Neuronal stem cell (in vitro differentiated cells): ENCODE measurements at places on chromosomes 6 and 20.

DNA sequence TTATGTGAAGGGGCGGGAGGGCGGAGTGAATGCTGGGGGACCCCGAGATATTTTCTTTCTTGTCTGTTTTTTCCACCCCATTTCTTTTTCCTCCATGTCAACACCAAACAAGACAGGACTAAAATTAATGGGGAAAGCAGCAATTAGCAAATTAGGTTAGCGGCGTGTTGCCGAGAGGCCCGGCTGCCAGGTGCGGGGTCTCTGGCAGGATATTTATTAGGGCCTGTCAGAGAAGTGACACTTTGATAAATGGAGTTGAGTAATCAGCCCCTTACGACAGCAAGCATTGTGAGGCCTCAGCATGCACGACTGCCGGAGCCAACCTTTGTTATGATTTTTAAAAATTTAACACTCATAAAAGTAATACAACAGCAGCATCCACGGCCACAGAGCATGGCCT is 193.8 kb downstream of the DHX35 start:
- DNase-seq = no peak

DNA sequence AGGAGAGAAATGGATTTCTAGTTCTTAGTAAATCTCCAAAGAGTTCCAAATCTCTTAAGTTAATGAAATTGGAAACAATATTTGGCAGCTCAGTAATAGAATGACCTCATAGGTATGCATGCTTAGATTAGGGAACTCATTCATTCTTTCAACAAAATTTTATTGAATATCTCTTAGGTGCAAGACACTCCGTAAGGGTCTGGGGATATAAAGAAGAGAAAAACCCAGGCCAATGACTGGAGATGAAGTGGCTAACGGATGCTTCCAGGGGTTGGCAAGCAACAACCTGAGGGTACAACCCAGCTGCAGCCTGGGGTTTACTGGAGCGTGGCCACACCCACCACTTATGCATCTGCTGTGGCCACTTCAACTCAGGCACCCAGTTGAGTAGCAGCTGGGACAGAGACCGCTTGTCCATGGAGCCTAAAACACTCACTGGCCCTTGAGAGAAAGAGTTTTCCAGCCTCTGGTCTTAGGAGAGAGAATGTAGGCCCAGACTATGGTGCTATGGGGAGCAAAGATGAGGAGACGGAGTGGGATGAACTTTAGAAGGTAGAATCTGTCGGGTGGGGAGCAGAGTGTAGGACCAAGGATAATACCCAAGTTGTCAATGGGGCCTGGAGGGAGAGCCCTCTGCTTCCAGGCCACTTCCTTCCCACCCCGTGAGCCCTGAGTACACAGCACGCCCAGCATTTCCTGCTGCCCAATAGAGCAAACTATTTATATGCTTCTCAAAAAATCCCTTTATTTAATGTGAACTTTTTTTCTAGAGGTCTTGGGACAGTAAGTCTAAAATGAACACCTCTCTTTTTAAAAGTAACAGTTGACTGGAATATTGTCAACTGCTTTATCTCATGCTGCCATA is 46.8 kb upstream of the PXDC1 start:
- DNase-seq = no peak

DNA sequence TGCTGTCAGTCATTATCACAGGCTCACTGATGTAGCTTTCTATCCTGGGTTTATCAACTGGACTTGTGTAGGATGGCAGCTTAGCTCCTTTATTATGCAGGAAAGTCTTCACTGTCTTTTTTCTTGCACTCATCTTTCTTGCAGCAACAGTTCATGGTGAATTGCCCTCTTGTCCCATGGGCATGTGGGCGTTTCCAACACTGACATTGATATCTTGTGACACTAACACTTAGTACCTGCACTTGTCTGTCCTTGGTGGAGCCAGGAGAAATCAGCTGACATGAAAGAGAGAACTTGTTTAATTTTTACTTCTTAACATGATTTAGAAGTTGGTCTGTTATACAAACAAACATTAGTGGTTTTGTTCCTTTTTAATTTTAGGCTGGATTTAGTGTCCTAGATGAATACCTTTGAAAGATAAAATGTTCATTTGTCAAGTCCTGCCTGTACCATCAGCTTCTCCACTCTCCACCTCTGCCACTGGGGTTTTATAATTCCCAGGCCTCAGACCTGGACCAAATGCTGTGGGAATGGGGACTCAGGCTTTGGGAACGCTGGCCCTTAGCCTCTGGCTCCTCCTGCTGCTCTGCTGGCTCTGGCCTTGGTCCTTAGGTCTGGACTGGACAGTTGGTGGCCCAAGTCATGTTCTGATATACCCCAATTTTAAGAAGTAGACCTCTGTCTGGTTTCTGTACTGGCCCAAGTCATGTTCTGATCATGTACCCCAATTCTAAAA is 161.0 kb upstream of the LAMP5 start:
- DNase-seq = no peak

DNA sequence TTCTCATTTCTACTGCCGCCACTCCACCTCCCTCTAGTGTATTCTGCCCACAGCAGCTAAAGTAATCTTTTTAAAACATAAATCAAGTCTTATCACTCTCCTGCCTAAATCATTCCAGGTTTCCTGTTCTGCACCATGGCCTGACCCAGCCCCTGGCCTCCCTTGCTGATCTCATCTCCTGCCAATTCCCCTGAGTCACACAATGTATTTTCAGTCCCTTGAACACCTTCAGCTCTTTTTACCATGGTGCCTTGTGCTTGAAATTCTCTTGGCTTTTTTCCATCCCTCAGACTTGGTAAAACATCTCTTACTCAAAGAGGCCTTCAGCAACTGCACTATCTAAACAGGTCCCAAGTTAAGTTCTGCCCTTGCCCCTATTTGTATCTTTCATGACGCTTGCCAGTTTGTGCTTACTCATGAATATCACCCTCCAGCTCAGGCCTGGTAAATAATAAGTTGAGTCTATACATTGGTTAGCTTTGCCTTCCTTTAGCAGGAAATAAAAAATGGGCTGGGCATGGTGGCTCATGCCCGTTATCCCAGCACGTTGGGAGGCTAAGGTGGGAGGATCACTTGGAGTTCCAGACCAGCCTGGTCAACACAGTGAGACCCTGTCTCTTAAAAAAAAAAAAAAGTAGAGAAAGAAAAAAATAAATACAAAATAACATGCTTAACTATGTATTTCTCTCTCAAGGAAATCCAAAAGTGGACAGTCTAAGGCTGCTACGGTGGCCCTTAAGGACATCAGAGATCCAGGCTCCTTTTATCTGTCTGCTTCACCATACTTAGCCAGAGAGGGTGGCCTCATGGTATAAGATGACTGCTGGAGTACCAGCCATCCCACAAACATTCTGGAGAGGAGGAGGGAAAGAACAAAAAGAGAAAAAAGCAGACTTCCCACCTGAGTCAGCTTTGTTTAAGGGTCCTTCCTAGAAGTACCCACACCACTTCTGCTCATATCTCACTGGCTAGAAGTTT is 62.2 kb downstream of the ARFGEF2 start:
- DNase-seq = no peak

- no peak for DNase-seq
Observed at GRCh38 chr6:113451049-113451448, 406.1 kb upstream of the MARCKS start.

GRCh38 chr6:123784330-123784729 is 19.3 kb upstream of the NKAIN2 start:
- no peak for DNase-seq

GRCh38 chr6:57137350-57137749 is 34.8 kb upstream of the BAG2 start:
- no peak for DNase-seq

- DNase-seq = no peak
Observed at GRCh38 chr6:69232496-69232895, 564.3 kb downstream of the LMBRD1 start.

GRCh38 chr20:12028771-12029170 is 111.1 kb downstream of the BTBD3 start:
- DNase-seq = no peak

- no peak for DNase-seq
Observed at GRCh38 chr6:135088818-135089809, 34.5 kb upstream of the HBS1L start.

DNA sequence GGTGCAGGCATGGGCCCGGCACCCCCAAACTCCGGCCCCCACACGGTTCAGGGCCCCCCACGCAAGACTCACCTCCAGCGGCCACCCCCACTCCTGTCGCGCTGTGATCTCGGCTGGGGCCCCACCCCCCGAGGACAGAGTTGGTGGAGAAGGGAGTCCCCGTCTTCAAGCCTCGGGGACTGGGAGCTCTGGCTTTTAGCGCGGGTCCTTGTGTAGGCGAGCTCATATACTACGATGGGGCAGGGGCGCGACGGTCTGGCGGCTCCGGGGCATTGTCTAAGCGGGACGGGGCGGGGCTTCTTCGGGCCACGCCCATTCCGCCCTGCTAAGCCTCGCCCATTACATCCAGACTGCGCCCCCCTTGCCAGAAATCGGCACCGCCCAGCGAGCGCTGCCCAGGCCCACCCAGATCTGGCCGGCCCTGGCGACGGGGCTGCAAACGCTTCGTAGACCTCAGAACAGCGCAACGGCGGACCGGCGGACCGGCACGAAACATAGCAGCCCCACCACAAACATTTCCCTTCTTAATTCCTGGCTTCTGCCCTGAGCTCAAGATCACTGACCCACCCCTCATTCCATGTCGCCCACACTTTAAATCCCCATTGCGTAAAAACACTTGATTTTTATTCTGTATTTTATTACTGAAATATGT is 1.0 kb upstream of the DDAH2 start:
- DNase-seq = peak; percentile 93

DNA sequence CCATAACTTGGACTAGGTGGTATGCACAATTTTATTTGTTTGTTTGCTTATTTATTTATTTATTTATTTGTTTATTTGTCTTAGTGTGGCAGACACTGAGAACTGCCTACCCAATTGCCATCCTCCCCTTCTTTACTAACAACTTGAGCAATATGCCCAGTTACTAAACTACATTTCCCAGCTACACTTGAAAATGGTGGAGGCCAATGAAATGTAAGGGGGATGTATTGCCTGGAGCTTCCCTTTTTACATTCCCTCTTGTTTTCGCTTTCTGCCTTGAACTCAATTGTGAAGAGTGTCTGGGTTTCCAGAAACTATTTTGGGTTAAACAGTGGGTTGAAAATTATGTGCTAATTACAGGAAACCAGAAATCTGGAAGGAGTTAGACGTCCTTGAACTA is 152.7 kb upstream of the FKBP1C start:
- no peak for DNase-seq

DNA sequence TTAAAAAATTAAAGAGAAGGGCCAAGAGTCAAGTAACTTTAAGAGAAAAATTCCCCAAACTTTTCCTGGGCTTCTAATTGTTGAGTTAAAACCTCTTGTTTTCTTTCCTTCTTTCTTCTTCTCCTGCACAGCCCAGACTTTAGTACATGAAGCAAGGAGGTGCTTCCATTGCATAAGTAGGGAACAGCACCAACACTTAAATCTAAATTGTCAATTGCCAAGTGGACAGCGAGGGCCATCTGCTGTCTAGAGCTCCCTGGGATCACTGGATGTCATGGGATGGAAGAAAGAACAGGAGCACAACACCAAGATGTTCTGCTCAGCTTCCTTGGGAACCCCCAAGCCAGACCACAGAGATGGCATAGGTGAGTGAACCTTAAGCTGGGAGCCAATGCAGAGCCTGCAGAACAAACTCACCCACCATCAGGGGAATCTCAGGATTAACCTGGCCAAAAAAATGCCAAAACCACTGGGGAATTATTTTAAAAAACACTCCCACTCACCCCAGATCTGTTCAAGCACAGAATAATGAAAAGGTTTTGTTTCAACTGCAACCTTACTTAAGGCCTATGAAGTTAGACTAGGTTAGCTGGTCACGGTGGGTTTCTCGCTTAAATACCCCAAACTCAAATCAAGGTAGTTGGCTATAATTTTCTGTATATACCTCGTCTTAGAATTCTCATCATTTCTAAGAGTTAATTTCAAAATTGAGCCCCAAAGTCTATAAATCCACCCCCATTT is 67.8 kb downstream of the TNFRSF21 start:
- no peak for DNase-seq

- DNase-seq = no peak
Observed at GRCh38 chr6:155317186-155317585, 2.9 kb upstream of the TFB1M start.

- DNase-seq = no peak
Observed at GRCh38 chr6:26064619-26065257, 22.5 kb upstream of the HFE start.

- no peak for DNase-seq
Observed at GRCh38 chr6:35388772-35389352, 46.5 kb downstream of the PPARD start.

DNA sequence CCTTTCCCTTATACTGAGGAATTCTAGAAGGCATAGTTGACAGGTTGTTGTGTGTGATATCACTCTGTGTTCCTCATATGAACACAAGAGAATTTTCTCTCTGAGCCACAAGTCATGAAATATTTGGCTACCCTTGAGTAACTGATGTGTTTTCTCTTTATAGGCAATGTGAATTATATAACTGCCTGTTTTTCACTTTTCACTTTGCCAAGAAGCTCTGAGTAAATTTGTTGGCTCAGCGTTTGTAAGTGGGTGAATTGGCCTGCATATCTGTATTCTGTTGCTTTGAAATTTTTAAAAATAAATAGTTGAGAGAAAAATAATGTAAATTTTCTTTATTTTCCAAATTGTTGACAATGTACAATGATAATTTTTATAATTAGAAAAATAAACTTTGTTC is 5.2 kb upstream of the BTBD9 start:
- no peak for DNase-seq

DNA sequence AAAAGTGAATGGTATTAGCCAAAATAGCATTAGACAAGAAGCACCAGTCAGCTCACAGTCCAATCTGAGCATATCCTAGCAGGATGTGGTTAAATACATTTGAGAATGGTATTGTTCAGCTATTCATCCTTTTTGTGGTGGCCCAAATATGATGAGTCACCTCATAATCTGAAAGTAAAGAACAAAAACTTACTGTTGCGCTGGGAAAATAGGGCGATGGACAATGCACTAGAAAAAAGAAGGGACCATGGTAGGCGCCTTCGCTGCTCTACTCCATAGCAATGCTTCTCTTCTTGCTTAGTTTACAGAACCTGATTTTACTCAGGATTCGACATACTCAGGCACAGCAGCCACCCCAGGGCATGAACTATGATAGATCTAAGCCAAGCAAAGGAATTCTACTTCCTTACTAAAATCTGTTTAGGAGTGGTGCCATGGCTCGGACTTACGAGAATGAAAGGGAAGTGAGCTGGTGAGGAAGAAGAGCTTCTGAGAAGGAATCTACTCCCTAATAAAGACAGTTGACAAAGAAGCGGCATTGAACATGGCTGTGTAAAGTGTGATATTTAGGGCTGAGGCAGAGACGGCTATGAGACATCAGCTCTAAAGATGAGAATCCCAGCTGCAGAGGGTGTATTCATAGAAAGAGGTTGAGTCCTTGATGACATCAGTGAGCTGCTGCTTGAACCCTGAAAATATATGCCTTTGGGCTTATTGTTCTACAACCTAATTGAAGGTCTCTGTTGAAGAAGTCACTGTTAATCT is 16.6 kb upstream of the FBXO9 start:
- DNase-seq = no peak

DNA sequence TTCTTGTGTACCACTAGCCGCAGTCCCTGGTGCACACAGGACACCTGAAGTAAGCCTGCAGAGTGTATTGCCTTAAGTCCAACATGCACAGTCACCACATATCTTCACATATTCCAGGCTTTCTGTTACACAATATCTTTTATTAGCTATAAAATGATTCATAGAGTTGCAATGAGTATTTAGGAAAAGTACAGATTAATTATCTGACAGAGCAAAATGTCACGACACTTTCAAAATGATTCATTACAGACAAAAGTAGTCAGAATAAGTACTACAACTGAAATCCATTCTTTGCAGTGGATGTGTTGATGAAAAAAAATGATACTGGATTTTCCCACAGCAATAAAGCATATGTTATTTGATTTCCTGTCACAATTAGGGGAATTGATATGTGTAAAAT is 199.5 kb upstream of the ASCC3 start:
- no peak for DNase-seq
